ENCODE measurements at places on chromosomes 13 and 19. TPM values are rescaled to one million over a fixed set of nuclear protein-coding genes. Genes with fewer than 3 reads are reported as not detected.
A peak's percentile ranks its signal among the peaks of the same experiment; 100 is the strongest.

DNA sequence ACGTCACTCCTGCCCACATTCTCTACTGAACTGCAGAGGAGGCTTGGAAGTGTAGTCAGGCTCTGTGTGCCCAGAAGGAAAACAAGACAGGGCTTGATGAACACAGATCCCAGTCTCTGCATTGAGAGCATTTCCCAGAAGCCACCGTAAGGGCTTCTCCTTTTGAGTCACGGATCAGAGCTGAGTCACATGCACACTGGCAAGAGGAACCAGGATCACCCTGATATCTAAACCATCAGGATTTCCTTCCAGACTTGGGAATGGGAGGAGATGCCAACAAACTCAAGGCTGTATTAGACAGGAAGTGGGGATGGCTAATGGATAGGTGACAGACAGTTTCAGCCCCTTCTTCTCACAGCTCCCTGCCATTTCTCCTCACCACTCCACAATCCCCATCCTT lies 17.7 kb upstream of the FBXO17 start:
- DNase-seq = no peak

- no peak for DNase-seq
These were observed 868 bp upstream of the UBAC2 start for GRCh38 chr13:99199541-99200431.

GRCh38 chr19:2485428-2485827 lies 9.5 kb downstream of the GADD45B start:
- no peak for DNase-seq

DNA sequence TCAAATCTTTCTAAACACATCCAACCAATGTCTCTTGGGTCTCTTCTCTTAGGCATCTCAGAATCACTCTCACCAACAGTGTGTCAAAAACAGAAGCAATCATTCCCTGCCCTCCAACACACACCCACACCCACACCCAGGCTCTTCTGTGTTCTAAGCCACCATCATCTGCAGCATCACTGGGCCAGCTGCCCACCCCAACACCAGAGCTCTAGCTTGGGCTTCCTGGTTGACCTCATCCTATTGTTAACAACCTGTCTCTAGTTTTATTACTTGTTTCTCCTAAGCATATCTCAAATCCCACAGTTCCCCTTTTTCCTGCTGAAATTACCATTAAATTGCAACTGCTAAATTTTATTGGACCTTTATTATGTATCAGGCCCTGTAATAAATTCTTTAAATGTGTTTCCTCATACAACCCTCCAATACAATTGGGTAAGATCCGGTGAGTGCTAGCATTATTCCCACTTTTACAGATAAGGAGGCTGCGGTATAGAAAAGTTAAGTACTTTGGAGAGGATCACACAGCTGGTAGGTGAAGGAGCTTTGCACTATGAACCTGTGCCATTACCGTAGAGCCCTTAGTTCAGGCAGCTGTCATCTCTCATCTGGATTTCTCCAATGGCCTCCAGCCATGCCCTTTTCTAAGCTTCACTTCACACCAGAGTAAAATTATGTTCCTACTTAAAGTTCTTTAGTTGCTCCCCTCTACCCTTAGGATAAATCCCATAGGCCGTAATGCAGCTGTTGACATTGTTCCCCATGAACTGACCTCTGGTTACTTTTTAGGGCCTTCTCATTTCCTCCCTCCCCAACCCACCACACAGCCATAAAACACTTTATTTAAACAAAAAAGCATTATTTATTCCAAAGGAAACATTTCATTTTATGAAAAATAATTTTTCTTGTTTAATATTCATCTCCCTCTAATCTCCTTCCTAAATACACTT lies 227.7 kb downstream of the B3GLCT start:
- no peak for DNase-seq

DNA sequence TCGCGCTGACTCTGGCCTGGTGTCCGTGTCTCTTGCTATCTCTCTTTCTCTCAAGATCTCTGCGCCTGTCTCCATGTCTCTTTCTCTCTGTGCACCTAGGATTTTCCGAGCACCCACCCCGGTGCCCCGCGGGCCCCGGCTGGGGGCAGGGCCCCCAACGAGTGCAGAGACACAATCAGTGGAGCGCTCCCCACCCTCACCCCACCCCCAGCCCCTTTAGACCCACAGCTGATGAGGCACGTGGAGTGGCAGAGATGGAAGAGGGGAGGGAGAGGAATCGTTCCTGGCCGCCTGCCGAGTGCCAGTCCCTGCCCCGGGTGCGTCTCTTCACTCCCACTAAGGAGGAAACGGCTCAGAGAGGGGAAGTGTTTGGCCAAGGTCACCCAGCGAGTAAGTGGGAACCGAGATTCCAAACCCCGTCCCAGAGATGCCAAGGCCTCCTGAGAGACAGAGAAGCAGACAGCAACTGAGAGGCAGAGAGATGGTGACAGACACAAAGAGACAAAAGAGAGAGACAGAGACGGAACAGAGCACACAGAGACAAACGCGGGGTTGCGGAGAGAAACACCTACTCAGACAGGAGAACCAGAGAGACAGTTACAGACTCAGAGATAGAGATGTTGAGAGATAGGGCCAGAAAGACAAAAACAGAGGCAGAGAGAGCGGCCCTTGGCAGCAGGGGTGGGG lies 626 bp upstream of the BCL3 start:
- peak; percentile 58 for DNase-seq

GRCh38 chr13:110637747-110638146 lies 22.4 kb downstream of the NAXD start:
- no peak for DNase-seq

GRCh38 chr19:4576016-4576933 lies 16.8 kb upstream of the SEMA6B start:
- DNase-seq = peak; percentile 66

DNA sequence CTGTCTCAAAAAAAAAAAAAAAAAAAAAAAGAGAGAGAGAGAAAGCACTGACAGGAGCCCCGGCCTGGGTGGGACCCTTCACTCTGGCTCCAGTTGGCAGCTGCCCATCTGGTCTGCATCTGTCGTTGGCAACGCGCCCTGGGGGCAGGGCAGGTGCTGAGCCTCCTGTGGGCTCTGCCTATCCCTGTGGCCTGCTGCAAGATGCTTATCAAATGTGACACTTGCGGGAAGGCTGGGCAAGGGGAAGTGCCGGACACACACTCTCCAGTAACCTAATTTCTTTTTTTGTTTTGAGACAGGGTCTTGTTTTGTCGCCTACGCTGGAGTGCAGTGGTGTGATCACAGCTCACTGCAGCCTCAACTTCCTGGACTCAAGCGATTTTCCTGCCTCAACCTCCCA lies 10.7 kb upstream of the KPTN start:
- no peak for DNase-seq

DNA sequence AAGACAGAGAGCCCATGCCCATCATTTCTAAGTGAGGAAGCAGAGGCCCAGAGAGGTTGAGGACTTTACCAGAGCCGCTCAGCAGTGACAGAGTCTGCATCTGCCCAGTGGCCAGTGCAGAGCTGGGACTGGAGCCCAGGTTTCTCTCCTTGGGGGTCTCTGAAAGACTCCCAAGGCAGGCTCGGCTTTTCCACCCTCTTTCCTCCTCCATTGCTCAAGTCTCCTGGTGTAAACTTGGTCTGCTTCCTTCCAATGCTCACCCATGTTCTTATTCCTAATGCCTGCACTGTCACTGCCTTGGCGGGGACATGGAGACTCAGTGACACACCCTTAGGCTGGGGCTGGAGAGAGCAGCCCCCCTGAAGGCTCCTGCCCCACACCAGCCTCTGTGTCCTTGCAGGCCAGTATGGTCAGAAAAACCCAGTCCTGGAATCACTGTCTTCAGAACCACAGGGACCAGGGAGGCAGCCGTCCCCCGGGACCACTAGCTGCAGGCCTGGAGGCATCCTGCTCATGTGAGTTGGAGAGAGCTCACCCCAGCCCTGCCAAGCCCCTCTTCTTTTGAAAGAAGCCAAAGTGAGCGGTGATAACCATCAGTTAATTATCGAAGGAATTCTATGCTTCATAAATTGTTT lies 211.0 kb upstream of the ZNF536 start:
- DNase-seq = no peak

- DNase-seq = no peak
These were observed 6.0 kb downstream of the TMIGD2 start for GRCh38 chr19:4295972-4296771.

DNA sequence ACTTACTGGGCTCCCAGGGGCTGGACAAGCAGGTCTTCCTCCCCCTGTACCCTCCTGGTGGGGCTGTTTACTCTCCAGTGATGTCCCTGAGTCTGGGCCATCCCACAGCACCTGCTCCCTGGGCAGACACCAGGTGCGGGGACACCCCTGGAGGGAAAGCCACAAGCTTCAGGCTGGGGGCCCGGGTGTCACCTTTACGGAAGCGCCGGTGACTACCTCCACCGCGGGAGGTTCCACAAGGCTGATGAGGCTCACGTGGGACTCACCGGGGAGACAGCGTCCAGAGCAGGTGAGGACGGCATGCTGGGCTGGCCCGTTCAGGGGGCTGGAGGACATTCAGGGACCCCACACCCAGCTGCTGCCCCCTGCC lies 24.9 kb downstream of the NFILZ start:
- DNase-seq = no peak

GRCh38 chr19:15129856-15130585 lies 22.8 kb downstream of the SYDE1 start:
- no peak for DNase-seq

The CGB3 gene
- total RNA-seq = not detected

The COL5A3 gene
- total RNA-seq = 12.5 TPM

The WASF3 gene
- 67.0 TPM for total RNA-seq

The ZNF426 gene
- total RNA-seq = 12.3 TPM

The CYP2A6 gene
- 0.64 TPM for total RNA-seq

The ATP4A gene
- not detected for total RNA-seq

The CRX gene
- total RNA-seq = not detected

Measured in breast epithelium (tissue), 4 donors.